ENCODE measurements at places on chromosomes 6 and 20.
A peak's percentile ranks its signal among the peaks of the same experiment; 100 is the strongest.

DNA sequence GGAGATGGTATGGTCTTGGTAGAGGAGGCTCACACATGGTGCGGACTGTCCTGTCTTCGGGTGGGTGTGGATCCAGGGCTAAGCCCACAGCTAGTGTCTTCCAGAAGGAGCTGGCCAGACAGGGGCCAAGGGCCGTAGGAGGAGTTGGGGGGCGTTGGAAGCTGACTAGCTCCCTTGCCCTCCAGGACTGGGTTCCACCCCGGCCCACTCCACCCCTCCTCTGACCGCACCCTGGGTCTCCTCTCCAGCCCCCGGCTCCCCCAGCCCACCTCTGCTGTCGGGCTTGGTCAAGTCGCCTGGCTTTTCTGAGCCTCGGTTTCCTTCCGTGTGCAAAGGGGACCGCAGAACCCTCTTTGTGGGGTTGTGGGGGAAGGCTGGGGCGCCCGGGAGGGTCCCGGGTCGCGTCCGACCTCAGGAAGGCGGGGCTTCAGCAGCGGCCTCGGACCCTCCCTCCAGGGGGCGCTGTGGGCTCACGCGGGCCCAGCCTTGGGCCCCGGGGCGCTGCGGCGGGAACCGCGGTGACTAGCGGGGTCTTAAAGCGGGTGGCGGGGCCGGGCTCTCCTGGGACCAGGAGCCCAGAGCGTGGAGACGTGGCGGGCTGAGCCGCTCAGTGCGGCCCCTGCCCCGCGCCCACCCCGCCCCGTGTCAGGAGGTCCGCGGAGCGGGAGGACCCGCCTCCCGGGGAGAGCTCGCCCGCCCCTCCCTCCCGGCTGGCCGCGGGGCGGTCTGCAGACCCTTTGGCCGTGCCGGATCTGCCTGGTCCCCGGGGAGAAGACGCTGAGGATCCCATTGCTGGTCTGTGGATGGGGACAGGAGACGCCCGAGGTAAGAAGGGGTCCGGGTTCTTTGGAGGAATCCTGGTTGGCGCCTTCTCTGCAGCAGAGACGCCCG, 5.4 kb downstream of the NPBWR2 start:
- peak; percentile 70 for DNase-seq

DNA sequence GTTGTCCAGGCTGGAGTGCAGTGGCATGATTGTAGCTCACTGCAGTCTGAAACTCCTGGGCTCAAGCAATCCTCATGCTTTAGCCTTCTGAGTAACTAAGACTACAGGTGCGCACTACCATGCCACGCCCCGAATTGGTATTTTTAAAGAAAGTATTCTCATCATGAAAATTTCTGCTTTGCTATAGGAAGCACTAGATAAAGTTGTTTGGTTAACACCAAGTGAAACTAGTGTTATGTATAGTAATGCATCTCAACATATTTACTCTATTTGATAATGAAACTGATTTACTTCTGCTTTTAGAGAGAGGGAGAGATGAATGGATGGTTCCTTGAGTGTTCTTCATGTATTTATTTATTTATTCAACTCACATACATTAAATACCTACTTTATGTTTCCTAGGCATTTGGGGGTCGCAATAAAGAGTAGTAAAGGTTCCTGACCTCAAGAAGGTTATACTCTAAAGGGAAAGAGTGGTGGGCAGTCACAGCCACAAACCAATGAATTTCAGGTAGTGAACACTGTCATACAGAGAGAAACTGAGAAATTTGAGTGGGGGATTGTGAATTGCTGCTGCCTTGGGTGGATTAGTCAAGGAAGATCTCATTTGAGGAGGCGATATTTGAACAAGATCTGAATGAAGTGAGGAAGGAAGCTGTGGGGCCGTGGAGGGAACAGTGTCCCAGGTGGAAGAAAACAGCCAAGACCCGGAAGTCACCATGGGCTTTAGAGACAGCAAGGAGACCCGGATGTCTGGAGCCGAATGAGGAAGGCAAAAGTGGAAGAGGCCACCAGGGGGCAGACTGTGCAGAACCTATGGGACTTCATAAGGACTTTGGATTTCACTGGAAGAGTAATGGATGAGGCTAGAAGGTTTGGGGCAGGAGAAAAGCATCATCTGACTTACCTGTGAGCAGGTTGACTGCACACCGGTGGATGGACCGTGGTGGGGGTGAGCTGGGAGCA, 185.6 kb downstream of the TSHZ2 start:
- DNase-seq, result peak; percentile 16

GRCh38 chr6:26157251-26158075, 70.2 kb downstream of the HFE start:
- peak; percentile 94 for DNase-seq

GRCh38 chr6:112634376-112634775, 287.2 kb downstream of the RFPL4B start:
- DNase-seq, result no peak

DNA sequence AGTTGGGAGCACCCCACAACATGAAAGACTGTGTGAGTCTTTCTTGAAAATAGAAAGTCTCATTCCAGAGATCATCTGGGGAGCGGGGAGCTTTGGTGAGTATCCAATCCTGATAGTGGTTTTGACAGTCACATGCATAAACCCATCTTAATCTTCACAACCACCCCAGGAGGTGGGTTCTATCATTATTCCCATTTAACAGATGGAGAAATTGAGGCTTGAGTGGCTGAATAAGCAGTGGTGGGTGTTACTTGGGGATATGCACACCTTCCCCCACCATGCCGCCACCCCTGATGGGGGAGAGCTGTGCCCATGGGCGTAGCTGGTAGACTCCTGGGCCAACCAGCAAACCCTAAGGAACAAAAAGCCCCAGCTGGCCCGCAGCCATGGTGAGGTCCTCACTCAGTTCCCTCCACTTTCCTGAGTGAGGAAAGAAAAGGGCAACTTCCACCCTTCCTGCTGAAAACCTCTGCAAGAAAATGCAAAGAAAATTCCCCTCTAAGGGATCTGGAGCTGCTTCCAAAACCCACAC, 99.8 kb downstream of the SNX5 start:
- no peak for DNase-seq

GRCh38 chr6:39365281-39366074, 43.0 kb upstream of the KCNK16 start:
- DNase-seq, result peak; percentile 74

DNA sequence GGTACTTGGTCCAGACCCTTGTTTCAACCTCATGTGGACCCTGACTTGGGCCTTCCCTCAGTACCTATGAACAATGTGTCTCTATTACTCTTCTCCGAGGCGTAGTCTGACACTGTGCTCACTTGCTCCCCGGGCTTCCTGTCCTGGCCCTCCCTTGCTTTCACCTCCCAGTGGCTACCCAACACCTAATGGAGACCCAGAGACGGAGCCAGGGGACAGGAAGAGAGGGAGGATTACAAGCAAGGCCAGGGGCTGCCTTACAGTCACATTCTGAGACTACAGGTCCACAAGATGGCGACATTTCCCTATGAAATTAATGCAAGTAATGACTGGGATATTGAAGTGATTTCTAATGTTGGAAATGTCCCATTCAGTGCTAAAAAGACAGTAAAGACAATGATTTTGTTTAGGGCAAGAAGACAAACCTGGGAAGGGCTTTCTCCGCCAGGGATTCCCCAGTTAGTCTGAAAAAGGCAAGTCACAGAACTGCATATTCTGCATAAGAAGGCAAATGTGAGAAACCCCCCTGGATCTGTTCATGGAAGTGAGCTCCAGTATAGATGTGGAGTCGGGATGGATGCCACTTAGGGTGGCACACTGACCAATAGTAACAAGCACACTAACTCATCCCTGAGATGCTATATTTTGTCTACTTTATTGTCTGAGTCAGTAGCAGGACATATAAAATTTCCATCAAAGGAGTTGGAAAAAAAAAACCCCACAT, 44.0 kb upstream of the ZBTB24 start:
- DNase-seq, result peak; percentile 70

DNA sequence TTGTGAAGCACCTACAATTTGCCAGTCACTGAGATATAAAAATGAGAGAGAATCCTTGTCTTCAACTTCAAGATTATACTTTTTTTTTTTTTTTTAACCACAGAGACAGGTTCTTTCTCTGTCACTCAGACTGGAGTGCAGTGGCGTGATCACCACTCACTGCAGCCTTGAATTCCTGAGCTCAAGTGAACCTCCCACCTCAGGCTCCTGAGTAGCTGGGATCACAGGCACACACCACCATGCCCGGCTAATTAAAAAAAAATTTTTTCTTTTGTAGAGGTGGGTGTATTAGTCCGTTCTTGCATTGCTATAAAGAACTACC, 51.6 kb upstream of the PMEPA1 start:
- DNase-seq, result no peak

- no peak for DNase-seq
Measured at GRCh38 chr6:45986746-45987274, 28.9 kb downstream of the CLIC5 start.

DNA sequence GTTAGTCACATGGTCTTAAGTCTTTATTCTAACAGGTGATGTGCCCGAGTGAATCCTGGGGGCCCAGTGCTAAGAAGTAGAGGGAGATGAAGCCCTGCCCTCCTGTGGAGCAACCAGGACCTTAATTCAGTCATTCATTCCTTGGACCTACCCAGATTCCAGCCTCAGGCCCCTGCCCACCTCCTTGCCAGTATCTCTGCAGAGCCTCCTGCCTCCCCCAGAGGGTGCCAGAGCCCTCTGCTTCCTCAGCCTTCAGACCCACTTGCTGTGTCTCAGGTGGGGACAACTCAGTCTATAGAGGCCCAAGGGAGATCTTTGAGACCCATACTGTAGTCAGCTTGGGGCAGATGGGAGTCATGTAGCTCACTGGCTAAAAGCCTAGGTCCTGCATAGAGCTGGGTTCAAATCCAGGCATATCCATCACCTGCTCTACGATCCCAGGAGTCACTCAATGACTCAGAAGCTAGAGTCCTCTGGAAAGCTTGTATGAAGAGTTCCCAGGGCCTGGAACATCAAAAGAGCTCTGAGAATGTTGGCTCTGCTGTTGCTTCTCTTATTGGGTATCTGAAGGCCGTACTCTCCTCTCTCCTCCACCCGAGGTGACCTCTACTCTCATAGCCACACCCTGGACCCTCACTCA, 3.9 kb upstream of the SIGLEC1 start:
- peak; percentile 79 for DNase-seq

- DNase-seq, result no peak
Measured at GRCh38 chr20:64268174-64268573, 12.6 kb downstream of the PCMTD2 start.

DNA sequence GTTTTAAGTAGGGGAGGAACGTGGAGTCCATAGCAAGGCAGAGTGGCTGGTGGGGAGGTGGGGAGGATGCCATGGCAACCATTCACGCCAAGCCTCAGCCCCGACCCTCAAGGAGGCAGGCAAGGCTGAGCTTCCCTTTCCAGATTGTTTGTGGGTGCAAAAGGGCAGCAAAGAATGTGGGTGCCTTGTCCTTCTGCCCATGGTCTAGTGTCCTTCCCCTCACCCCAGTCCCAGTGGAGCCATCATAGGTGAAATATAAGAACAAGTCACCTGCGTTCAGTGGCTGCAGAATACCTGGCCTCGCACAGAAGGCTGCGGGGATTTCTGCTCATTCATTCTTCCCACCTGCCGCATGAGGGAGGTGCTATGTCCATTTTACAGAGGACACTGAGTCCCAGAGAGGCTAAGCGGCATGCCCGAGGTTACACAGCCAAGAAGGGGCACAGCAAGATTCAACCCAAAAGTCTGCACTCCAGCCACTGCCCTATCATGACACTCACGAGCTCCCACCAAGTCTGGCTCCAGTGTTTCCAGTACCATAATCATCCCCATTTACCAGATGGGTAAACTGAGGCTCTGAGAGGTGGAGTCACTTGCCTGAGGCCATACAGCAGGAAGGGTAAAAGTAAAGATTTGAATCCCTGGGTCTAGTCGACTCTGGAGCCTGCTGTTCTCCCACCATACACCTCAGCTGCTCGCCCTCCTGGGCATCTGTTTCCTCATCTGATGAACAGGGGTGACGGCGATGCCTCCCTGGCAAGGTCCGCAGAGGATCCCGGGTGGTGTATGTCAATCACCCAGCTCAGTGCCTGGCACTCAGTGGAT, 100.8 kb downstream of the CEBPB start:
- no peak for DNase-seq

GRCh38 chr6:27592481-27593199, 119.7 kb upstream of the ZNF184 start:
- DNase-seq, result peak; percentile 66

DNA sequence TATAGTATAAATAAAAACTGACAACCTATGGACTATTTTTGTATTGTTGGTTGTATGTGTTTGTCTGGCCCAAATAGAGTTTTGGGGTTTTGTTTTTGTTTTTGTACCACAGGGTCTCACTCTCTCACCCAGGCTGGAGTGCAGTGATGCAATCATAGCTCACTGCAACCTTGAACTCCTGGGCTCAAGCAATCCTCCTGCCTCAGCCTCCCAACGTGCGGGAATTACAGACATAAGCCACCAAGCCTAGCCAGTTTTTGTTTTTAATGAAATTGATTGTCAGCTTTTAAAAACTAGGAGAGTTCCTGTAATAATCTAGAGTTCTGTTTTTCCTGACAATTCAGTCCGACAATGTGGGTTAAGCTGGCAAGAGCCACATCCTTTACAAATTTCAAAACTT, 98.7 kb downstream of the ZMYND8 start:
- no peak for DNase-seq

DNA sequence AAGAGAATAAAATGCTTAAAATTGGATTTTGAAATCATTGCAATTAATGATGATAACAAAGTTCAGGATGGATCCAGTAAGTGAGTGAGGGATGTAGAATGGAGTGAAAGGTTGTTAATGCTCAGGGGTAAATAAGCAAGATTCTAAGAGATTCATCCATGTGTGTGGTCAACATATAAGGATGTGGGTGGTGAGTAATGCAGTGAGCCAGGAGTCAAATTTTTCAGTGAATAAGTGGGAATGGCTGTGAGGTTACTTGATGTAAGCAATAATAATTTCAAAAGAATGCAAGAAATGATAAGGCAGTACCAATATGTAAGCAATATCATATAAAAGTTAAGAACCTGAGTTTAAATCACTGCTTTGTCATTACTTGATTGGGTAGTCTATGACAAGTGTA, 207.5 kb upstream of the ADGRB3 start:
- DNase-seq, result no peak

- DNase-seq, result no peak
Measured at GRCh38 chr20:25277051-25277801, 29.3 kb downstream of the PYGB start.

- DNase-seq, result no peak
Measured at GRCh38 chr6:16504609-16505008, 256.7 kb downstream of the ATXN1 start.

DNA sequence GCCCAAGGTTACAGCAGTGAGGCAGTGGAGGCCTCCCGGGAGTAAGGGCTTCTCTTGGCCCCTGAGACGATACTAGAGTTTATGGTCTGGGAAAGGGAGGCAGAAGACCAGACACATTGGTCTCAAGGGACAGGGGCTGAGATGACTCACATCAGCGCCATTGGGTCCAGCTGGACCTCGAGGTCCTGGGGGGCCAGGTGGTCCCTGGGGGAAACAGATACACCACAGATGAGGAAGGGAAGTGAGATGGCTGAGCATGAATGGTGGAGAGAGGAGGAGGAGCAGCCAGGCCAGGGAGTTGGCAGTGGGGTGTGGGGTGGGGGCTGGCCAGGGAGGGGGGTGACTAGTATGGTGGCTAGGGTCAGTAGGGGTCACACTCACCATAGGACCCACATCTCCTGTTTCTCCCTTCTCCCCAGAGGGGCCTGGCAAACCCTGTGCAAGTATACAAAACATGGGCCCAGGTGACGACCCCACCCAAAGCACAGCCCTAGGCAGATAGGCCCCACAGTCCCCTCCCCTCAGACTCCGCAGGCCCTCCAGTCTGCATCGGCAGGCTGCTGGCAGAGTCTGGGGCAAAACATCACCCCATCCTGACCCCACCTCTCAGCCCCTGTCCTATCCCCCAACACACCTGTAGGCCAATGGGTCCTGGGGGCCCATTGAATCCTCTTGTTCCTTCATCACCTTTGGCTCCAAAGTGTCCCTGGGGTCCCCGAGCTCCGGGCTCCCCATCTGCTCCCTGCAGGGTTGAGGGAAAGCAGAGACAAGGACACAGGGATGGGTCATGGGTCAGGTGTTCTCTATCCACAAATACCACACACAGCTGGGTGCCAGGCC, 21.9 kb downstream of the COL11A2 start:
- DNase-seq, result no peak
